ENCODE measurements at places on chromosomes 11 and 22.

- no peak for DNase-seq
These were observed 41.5 kb upstream of the CARD18 start for GRCh38 chr11:105181100-105181499.

DNA sequence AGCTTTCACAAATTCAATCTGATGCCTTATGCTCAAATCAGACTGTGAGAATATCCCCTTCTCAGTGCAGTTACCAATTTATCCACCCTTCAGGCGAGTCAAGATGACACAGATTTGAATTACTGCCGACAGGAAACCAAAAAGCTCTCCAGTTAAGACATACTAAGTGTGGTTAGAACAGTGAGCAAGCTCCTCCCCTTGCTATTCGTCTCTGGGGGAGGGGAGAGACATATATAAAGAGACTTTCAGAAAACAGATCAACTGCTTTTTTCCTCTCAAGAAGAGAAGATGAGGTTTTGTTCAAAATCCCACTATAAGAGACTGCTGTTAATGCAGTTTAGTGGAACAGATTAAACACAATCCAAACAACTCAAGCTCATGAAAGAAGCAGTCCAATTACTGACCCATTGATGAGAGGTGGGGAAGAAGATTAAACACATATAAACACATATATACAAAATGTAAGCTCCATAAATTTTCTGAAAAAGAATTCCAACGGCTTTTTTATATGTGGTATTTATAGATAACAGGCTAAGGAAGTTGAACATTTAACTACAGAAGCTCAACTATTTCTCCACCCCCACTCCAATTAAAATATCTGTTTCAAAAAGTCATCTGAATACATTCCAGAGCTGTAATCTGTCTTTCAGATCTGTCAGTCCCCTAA lies 102.7 kb downstream of the MRTFA start:
- no peak for DNase-seq

GRCh38 chr22:11307998-11308397 lies 4220.0 kb upstream of the OR11H1 start:
- DNase-seq, result no peak

GRCh38 chr22:24834845-24835570 lies 29.0 kb downstream of the SGSM1 start:
- no peak for DNase-seq

- DNase-seq, result no peak
These were observed 5.0 kb upstream of the APOBEC3A start for GRCh38 chr22:38952281-38952993.

DNA sequence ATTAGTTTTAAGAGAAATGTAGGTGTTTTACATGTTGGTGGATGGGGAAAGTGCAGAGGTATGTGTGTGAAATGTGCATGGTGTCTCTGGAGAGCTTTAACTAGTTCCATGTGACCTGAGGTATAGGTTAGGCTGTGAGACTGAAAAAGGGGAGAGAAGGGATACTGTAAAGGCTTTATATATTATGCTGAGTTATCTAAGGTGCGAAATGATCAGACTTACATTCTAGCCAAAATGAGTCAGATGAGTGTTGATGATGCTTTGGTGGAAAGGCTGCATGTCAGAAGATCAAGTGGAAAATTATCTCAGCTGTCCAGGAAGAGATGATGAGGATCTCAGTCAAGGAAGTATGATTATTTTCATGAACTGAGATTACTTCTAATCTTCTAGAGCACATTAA lies 15.8 kb downstream of the ACAT1 start:
- DNase-seq, result no peak

- no peak for DNase-seq
These were observed 772 bp downstream of the NAV2 start for GRCh38 chr11:19713196-19714021.

DNA sequence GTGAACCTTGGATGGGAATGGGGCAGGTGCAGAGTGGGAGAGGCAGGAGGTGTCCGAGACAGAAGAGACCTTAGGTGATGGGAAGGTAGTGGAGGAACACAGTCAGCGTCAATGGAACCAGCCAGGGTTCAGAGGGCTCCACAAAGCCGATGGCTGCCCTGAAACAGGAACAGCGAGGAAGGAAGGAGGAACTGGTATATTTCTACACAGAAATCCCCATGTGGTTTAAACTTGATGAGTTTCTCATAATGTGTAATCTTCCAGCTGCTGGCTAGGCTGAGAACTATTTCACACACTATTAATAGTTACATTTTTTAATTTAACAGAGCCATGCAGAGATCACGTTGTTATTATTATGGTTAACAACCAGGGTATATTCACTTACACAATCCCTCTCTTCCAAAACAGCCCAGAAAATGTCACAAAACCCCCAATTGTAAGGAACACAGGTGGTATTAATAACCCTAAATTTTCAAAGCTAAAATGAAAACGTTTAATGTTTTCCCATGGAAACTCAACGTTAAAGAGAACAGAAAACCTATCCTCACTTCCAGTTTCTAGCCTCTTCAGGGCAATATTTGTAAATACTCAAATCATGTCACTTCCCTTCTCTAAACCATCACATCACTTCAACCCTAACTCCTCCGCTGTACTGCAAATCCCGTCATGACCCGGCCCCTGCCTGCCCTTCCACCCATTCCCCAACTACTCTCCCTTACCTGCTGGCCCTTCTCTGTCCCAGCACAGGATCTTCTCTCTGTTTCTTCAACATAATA lies 74.5 kb upstream of the ARFGAP3 start:
- DNase-seq, result no peak

GRCh38 chr11:45745065-45745811 lies 59.7 kb upstream of the SLC35C1 start:
- no peak for DNase-seq

DNA sequence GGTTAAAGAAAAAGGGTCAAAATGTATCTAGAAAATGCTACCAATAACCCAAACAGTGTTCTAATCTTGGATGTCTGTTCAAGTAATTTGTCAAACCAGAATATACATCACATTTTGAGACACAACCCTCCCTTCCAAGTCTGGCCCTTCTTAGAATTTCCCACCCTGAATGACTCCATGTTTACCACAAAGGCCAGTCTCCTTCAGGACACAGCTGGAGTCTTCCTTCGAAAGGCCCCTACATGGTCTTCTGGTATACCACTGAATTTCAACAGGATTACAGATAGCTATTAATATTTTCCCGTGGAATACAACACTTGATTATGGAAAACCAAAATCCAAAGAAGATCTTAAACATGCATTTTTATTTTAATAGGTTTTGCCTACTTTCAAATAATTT lies 10.2 kb downstream of the CCDC34 start:
- no peak for DNase-seq

DNA sequence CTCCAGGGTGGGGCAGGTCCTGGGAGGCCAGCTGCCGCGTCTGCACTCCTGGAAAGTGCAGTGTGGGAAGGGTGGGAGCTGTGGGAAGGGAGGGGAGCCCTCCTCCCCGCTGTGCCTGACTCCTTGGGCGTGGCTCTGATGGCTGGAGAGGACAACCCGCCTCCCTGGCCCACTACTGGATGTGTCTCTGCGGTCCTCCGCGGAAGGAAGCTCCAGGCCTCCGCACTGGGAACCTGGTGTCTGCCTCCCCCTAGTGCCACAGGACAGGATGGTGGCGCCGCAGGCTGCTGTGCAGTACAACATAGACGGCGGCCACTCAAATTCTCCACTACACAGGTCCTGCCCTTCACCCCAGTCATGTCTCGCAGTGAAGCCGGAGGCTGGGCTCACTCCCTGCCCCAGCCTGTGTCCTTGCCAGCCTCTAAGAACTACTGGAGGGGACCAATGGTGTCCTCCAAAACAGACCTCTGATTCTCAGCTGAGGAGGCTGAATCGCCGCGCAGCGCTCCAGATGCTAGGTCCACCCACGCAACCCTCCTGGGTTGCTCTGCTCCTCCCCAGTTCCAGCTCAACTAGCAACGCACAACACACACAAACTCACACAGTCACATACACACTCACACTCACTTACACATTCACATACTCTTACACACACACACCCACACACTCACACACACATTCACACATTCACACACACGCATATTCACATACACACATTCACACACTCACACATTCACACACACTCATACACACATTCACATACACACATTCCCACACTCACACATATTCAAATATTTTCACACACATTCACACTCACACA lies 12.4 kb upstream of the DSCAML1 start:
- no peak for DNase-seq

- no peak for DNase-seq
These were observed 31.9 kb upstream of the ZC3H12C start for GRCh38 chr11:110061296-110061695.

Measured in AG09309 (cell line).